ENCODE measurements at places on chromosomes 16 and 17.

DNA sequence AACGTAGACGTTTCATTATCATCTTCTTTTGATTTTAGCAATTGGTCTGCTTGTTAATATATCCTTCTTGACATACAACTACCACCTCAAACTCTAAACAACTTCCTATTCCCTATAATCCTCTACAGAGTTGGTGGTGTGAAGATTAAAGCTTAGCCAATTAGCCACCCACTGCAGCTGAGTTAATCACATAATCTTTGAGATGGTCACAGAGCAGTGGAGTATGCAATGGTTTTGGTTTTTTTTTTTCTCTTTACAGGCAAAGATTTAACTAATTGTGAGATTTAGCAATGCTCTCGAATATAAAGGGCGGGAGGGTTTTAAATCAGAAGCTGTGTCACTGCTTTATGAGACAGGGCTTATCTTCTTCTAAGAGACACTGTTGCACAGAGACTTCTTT, 37.0 kb downstream of the STX8 start:
- no peak for DNase-seq

- DNase-seq, result no peak
Observed at GRCh38 chr17:66605541-66605940, 229.4 kb upstream of the CACNG5 start.

DNA sequence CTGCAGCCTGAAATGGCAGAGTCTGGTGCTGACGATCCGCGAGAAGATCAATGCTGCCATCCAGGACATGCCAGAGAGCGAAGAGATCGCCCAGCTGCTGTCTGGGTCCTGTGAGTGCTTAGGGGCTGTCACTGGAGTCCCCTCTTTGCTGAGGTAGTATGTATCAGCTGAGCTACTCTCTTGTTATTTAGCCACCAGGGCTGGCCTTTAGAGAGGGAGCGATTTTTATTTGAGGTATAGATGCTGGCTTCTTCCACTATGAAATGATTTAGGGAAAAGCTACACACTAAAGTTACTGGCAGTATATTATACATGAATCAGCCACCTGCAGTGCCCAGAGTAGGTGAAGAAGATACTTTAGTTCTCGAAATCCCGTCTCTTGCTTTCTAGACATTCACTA, 2.6 kb downstream of the CDK5RAP3 start:
- no peak for DNase-seq

DNA sequence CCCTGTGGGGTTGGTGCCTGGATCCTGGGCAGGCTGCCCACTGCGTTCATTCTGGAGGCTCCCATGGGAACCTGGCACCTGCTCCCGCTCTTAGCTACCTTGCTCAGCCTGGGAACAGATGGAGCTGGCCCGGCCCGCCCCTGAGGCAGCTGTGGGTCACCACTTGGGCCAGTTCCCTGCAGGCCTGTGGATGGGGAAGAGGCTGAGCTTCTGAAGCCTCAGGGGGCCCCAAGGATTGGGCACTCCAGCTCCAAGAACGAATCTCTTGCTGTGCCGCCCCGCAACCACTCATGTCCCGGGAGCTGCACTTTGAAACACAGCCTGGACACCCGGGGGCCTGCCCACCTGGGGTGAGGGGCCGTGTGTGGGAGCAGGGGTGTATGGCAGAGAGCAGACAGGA, 37.7 kb downstream of the BAHCC1 start:
- DNase-seq, result peak; percentile 19

DNA sequence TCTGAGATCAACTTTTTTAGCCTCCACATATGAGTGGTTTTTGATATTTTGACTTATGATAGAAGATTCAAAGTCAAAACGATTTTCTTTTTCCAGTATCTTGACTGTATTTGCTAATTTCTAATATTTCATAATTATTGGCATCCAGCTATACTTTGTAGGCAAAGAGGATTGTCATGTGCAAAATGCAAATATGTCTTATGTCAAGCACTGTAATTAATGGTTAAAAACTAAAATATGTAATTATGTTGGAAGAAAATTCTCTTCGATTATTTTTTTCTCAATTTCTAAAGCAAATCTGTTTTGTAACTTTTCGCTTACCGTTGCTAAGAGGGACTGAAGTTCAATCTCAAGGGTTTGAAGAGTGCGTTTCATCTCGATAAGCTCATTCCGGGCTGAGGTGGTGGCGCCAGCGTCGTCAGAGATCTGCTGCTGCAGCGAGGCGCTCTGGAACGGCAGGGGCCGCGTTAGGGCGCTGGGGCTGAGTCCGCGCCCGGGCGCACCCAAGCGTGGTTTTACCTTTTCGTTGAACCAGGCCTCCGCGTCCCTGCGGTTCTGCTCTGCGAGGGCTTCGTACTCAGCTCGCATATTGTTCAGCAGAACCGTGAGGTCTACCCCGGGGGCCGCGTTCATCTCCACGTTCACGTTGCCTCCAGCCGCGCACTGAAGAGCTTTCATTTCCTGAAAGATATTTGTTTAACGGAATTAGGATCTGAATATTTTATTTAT, 3.0 kb downstream of the KRT27 start:
- DNase-seq, result no peak

GRCh38 chr16:5722116-5722619, 624.6 kb upstream of the EEF2KMT start:
- no peak for DNase-seq

GRCh38 chr16:57474671-57475661, 11.3 kb downstream of the DOK4 start:
- DNase-seq, result no peak

DNA sequence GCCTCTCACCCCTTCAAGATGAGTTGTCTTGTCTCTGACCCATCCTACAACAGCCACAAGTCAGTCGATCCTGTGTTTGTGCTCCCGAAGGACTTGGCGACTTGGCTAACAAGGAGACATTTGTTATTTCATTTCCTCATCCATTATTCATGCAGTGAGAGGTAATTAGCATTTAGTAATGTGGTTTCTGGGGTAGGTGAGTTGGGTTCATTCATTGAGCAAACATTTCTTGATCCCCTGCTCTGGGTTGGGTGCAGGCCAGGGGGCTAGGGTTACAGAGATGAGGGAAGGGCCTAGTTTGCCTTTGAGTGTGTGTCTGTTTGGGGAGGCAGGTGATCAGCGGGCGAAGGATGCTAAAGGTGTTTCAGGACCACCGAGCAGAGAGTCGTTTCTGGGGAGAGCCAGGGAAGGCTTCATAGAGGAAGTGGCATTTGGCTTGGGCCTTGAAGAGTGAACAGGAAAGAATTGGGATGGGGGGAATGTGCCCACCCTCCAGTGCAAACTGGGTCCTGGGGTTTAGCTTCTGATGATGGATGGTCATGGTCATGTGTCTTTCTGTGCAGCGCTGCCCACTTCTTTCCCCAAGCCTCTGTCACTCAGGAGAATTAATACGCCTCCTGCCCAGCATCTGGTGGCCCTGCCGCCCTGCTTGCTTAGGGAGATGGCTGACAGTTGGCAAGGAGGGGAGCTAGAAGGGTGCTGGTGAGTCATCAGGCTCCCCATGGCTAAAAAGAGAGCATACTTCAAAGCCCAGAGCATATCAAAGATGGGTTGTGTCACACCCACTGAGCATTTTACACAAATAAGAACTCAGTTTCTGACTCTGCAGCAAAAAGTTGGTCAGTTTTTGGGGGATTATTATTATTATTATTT, 38.5 kb downstream of the MSI2 start:
- peak; percentile 51 for DNase-seq

- DNase-seq, result no peak
Observed at GRCh38 chr17:62781831-62782251, 26.3 kb downstream of the MARCHF10 start.

DNA sequence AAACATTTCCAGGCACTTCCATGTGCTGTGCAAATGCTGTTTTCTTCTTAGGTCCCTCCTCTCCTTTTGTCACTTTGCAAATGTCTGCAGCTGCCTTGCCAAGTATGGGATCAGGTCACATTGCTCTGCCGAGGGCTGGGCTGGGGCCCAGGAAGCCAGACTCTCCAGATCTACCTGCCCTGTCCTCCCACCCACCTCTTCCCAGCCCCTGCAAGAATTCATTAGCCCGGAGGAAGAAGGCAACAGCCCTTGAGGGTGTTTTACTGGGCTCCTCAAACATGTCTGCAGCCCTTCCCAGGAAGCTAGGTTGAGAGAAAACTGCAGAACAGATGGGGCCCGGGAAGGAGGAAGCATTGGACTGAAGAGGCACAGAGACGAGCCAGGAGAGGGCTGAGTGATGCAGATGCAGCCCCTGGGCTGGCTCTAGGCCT, 47.1 kb downstream of the WSB1 start:
- DNase-seq, result no peak

DNA sequence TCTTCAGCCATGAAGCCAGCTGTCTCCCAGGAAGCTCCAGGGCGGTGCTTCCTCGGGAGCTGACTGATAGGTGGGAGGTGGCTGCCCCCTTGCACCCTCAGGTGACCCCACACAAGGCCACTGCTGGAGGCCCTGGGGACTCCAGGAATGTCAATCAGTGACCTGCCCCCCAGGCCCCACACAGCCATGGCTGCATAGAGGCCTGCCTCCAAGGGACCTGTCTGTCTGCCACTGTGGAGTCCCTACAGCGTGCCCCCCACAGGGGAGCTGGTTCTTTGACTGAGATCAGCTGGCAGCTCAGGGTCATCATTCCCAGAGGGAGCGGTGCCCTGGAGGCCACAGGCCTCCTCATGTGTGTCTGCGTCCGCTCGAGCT, 14.1 kb downstream of the STH start:
- DNase-seq, result no peak

GRCh38 chr16:2486645-2487516, 12.0 kb downstream of the TBC1D24 start:
- no peak for DNase-seq

GRCh38 chr16:51134269-51134812, 16.7 kb downstream of the SALL1 start:
- no peak for DNase-seq

DNA sequence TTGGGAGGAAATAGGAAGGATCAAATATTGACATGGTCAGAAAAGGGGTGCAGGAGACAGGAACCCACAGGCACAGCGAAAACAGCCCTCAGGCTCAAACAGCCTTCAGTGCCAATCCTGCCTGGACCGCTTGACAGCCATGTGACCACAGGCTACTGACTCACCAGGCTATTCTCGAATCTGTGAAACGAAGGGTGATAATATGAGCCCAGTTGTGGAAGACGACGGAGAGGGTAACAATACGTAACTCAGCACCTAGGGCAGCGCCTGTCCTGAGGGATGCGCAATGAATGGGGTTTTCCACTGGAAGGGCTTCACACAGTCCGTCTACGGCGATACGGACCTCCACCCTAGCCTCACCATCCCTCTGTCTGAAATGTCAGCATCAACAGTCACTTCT, 117.3 kb upstream of the RCVRN start:
- DNase-seq, result no peak

- peak; percentile 52 for DNase-seq
Observed at GRCh38 chr17:77542551-77543490, 402.1 kb downstream of the SEC14L1 start.

DNA sequence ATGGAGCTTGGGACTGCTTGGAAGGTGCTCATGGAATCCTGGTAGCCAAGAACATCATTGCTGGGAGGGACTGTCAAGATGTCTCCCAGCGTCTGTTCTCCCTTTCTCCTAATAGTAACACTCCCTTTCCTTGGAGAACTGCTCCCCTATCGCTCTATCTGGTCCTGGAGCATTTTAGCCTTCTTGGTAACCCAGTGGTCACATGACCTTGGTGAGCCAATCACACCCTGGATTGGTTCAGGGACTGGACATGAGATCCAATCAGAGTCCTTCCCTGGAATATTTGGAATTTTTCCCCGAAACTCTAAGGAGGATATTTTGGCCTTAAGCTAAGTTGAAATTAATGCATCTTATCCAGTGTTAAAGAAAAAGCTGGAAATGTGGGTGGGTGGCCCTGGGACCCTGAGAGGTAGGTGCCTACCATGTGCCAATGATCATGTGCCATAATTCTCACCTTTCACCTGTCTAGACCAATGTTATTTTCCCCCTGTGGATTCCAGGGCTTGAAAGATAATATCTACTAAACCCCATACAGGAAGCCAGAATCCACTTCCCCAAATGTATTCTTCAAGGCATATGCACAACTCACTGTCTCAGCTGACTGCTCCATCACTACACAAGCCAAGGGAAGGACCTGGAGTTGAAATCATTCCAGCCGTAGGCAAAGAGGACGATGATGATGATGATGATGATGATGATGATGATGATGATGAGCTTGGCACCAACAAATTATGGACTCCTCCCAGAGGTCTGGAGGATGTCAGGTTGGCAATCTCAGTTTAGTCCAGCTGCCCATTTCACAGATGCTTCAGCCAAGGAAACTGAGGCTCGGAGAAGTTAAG, 193.2 kb downstream of the RAB11FIP4 start:
- no peak for DNase-seq

- no peak for DNase-seq
Observed at GRCh38 chr16:26712876-26713275, 353.9 kb upstream of the C16orf82 start.

- no peak for DNase-seq
Observed at GRCh38 chr16:88068476-88069396, 117.5 kb downstream of the BANP start.

GRCh38 chr17:55254375-55254774, 10.4 kb upstream of the HLF start:
- DNase-seq, result no peak

- no peak for DNase-seq
Observed at GRCh38 chr17:14299280-14300141, 1.4 kb upstream of the HS3ST3B1 start.

GRCh38 chr17:19275457-19276127, 38.4 kb downstream of the EPN2 start:
- no peak for DNase-seq

DNA sequence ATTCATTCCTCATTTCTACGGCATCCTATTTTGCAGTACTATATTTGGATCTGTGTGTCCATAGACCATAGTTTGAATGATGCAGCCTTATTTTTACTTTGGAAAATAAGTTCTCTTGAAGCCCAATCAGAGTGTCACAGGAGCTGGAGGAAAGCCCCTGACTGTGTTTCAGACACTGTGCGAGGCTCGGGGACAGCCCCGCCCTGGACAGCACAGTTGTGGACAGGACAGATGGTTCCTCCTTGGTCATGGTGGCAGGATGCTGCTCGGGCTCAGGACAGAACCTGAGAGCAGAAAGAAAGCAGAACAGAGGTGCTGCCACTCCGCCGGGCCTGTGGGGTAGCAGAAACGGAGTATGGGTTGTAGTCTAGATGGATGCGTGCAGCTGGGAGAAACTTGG, 22.9 kb downstream of the BANP start:
- no peak for DNase-seq

DNA sequence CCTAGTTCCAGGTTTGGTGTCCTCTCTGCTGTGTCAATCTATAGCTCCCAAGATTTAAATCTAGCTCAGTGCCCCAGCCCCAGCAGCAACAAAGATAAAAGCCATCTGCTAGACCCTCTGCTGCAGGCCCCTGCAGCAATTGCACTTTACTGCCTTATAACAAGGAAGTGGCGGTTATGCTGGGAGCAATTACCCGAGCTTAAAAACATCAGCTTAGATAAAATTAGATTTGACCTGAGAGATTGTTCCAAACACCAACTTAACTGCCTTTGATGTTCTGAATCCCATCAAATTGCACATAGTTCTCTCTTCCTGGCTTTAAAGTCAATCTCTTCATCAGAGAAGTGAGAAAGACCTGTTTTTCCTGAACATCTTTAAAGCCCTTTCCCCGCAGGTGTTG, 62.4 kb upstream of the SHISA6 start:
- DNase-seq, result no peak

DNA sequence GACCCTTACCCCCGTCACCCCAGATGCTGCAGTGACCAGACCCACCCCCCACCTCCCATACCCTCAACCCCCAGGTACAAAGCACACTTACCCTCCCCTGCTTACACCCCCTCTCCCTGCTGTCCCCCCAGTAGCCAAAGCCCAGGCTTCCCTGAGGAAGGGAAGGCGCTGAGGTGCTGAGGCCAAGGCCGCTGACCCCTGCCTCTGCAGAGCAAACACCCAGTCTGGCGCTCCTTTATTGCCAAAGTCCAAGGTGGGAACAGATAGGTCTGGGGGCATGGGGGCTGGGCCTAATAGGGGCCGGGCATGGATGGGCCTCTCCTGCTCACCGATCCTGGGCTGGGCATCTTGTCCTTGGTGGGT, 683 bp downstream of the LCAT start:
- DNase-seq, result no peak
